Vagina (tissue), 2 donors: ENCODE measurements at places on chromosomes 5 and 9. TPM values are rescaled to one million over a fixed set of nuclear protein-coding genes. Genes with fewer than 3 reads are reported as not detected.

DNA sequence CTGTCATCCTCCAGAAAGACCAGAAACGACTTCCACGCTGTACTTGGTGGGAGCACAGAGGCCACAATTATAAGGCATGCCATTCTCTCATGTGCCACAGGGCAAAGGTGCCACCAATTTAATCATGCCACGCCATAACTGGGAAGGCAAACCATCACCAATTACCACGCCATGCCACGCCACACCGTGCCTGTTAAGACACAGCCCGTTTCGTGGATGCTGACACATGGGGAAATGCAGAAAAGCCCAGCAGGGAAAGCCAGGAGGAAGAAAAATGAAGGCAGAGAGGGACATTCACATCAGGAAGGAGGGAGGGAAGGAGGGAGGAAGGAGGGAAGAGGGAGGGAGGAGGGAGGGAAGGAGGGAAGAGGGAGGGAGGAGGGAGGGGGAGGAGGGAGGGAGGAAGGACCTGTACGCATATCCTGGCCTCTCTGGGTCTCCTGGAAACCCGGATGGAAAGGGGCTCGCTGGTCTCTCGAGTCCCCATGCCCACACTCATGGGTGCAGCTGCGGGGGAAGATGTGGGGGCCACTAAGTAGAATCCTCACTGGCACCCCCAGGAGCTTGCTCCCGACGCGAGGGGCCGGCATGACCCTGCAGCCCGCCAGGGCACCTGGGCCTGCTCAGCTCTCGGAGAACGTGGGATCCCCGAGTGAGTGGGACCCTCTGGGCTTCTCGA, 61.7 kb upstream of the UBAC1 start:
- H3K27ac ChIP-seq: no peak overlapping the region
- peaks cover 17% of the 10 kb centered on the region for H3K4me1 ChIP-seq

GRCh38 chr5:168831383-168831782, 252.2 kb upstream of the PANK3 start:
- H3K4me3 ChIP-seq: no peak overlapping the region
- no peaks in the 10 kb centered on the region for H3K27me3 ChIP-seq
- no peaks in the 10 kb centered on the region for H3K36me3 ChIP-seq

GRCh38 chr5:179275941-179276837, 69.1 kb downstream of the ADAMTS2 start:
- H3K4me1 ChIP-seq: peaks cover 75% of the 10 kb centered on the region
- no peaks in the 10 kb centered on the region for H3K27me3 ChIP-seq
- H3K27ac ChIP-seq: peak overlapping the region; percentile 87
- H3K36me3 ChIP-seq: no peaks in the 10 kb centered on the region
- DNase-seq: no peak

- DNase-seq: no peak
- H3K4me1 ChIP-seq: peaks cover 5% of the 10 kb centered on the region
- H3K27me3 ChIP-seq: no peaks in the 10 kb centered on the region
- H3K27ac ChIP-seq: peak overlapping the region; percentile 49
- no peak overlapping the region for H3K4me3 ChIP-seq
- H3K36me3 ChIP-seq: no peaks in the 10 kb centered on the region
Measured at GRCh38 chr9:128026773-128027541, 40.2 kb downstream of the NAIF1 start.

Gene IGFBPL1
- not detected for total RNA-seq

Gene NDFIP1
- 178 TPM for total RNA-seq

Gene PNPLA7
- 16.2 TPM for total RNA-seq

Gene SNCB
- total RNA-seq: not detected
